ENCODE measurements at places on chromosomes 11 and 22. TPM values are rescaled to one million over a fixed set of nuclear protein-coding genes. Genes with fewer than 3 reads are reported as not detected.

Gene OR5P2
- not detected for total RNA-seq

Gene RAB39A
- 21.9 TPM for total RNA-seq

GRCh38 chr11:44550123-44550522 is 15.3 kb upstream of the CD82 start:
- DNase-seq: no peak

DNA sequence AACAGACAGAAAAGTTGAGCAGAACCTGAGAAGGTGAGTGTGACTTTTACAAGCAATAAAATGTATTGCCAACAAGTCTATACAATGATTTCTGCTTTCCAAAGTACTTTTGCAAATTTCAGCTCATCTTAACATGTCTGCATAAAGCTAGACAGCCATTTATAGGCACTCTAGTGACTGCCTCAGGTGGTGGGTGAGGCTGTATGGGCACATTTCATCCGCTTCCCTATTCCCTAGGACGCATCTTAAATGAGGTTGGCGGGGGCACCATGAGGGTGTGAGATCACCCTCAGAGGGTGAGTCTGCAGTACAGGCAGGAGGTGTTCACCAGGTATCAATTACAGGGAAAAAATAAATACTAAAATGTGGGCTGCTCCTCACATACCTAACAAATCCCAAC is 110.1 kb downstream of the ETS1 start:
- no peak for DNase-seq

DNA sequence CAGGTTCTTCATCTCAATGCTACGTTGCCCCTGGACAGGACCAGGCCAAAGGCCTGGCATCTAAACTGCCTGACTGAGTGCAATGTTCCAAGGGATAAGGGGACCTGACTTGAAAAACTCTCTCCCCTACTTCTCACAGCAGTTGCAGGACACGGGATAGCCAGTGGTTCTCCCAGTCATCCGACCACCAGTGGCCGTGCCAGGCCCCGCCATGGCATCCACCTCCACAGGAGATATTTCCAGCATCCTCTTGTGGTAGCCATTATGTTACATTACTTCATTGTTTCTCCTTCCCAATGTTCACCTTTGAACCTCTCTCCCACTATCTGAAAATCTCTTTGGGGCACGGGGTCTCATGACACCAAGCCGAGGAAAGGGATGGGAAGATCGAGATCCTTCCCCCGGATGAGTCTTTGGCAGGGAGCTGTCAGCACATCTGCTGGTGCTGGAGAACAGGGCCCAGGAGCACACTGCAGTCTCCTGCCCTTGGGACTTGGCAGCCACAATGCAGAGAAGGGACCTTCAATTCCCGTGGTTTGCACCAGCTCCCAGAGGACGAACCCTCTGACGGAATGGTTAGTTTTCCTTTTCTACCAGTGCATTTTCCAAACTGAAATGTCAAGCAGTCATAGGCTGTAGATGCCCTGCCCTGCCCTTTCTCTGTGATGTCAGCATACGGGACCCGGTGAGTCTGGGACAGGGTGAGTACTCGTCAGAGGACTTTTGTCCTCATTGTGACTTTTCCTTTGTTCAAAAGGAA is 121.2 kb downstream of the ETS1 start:
- DNase-seq: no peak

DNA sequence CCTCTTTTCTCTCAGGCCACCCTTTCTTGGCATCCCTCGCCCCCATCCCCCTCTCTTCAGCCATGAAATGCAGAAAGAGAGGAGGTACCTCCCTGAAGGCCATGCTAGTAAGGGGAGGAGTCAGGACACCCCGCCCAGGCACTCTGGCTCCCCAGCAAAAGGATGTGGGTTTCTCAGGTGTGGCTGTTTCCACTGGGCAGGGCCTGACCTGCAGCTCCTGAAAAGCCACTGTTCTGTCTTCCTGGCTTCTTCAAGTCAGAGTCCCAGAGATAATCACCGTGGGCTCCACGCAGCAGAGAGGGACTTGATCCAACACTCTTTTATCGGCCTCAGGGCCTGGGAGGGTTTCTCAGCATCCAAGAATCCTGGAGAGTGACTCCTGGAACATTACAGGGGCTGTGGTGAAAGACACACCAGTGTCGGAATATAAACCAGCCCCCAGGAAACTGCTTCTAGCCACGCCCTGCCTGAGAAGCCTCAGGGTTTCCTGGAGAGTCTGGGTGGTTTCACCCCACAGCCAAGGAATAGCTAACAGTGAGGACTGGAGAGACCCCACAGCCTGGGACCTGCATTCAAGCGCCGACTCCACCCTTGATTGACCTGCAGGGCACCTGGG is 45.7 kb upstream of the TSPAN18 start:
- DNase-seq: no peak

- no peak for DNase-seq
These were observed 16.4 kb downstream of the CWC15 start for GRCh38 chr11:94956963-94957362.

Data from glutamatergic neuron (in vitro differentiated cells).